ENCODE measurements at places on chromosomes 3 and 15.

DNA sequence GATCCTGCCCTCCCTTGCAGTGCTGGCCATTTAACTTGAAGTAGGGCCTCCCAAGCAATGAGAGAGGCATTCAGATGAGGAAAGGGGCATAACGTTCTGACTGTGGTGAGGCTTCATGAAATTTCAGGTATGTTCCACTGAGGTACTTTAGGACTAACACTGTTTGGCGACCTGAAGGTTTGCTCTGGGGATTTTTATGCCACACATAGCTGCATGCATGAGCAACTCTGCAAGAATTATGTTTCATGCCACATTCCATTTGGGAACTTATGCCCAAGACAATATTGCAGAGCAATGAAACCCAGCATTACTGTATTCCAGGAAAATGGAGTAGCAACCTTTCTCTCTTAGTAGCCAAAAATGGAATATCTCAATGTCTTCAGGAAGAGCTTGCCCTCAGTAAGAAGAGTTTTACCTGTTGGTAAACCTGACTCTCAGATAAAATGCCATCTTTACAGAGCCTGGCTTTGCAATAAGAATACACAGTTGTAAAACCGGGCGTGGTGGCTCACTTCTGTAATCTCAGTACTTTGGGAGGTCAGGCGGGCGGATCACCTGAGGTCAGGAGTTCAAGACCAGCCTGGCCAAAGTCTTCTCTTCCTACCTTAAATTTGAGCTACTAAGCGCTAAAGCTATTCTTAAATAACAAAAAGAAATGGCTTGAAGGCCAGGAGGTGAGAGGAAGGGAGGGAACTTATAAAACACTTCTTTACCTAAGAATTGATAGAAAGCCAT, 16.7 kb upstream of the TBL1XR1 start:
- DNase-seq: peak; percentile 82

DNA sequence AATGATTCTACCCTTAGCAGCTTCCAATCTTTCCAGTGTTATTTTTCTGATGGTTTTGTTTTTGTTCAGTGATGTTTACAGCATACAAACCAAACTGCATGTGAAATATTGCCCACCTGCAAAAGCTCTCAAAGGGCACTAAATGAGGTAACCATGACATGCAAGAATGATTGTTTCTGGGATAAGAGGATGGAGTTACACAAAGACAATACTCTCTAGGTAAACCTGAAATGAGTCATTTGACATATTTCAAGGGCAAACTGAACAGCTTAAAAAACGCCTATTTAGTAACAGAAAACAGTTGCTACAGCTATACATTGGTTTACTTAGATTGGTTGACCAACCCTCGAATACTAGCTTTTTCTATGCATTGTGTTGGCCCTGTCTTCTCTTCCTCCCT, 481.7 kb downstream of the ZPLD1 start:
- no peak for DNase-seq

GRCh38 chr15:47715856-47716445, 1.4 kb upstream of the SEMA6D start:
- DNase-seq: peak; percentile 26

- DNase-seq: no peak
These were observed 39.3 kb upstream of the P3H2 start for GRCh38 chr3:190159902-190160435.

DNA sequence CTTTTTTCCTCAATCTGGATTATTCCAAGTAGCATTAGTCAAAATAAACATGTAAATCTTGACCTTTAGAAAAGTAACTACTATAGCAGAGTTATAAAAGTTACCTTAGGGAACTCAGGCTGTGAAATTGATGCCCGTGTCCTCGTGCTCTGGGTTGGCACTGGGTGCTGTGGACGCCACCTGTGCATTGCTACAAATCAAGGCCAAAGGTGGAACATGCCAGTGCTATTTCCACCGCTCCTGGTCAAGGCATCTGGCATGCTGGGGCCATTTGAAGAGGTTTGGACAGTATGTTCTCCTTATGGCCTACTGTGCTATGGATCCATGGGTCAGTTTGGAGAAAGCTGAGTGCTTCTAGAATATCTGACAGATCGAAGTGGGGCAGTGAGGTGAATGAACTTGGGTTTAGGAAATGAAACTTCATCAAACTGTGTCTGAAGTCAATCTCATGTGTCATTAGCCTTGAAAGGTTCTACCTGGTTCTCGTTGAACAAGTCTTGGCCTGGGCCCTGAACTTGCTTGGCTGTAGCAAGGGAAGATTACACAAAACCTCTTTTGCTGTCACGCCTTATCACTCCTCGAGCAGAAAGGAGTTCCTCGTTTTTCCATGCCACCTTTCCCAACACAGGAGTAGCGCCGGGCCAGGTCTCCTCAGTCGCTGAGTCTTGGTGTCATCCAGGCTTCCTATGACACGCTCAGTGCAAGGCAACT, 397.6 kb upstream of the RGMA start:
- no peak for DNase-seq

DNA sequence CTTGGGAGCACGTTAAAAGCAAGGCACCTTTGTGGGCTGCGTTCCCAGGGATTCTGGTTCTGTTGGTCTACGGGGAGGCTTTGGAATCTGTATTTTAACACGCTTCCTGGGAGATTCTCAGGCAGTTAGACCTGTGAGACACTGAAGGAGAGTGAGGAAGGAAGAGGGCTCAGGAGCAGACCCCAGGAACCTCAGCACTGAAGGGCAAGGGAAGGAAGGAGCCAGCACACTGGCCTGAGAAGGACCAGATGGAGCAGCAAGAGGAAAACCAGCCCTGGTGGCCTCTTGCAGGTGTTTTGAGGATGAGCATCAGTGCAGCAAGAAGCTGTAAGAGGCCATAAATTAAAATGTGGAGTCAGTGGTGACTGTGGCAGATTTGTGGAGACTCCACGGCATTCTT, 146.7 kb downstream of the RPLP1 start:
- DNase-seq: no peak

DNA sequence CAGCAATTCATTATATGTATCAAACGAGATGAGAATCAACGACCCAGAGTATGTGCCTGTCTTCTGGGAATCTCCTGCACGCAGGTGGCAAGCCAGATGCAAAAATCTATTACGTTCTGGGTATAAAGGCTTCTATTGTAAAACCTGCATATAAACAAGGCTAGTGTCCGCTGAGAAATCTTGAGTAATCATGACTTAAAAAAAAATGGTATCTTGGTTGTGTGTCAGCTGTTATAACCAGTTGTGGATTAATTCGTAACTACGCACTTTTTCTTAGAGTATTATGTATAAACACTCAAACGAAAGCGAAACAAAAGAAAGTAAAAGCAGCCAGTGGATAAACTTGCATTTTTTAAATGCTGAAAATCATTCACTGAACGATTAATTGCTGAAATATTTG, 509.1 kb downstream of the RSL24D1 start:
- no peak for DNase-seq

GRCh38 chr3:18747383-18747782, 322.2 kb upstream of the SATB1 start:
- DNase-seq: peak; percentile 46

- DNase-seq: no peak
These were observed 90.2 kb downstream of the ARNT2 start for GRCh38 chr15:80494351-80494751.
